ENCODE measurements at places on chromosomes 12 and 14.

- DNase-seq = no peak
Observed at GRCh38 chr14:67442139-67442906, 30.4 kb upstream of the PLEK2 start.

- DNase-seq = no peak
Observed at GRCh38 chr12:15603474-15604085, 185.6 kb downstream of the EPS8 start.

DNA sequence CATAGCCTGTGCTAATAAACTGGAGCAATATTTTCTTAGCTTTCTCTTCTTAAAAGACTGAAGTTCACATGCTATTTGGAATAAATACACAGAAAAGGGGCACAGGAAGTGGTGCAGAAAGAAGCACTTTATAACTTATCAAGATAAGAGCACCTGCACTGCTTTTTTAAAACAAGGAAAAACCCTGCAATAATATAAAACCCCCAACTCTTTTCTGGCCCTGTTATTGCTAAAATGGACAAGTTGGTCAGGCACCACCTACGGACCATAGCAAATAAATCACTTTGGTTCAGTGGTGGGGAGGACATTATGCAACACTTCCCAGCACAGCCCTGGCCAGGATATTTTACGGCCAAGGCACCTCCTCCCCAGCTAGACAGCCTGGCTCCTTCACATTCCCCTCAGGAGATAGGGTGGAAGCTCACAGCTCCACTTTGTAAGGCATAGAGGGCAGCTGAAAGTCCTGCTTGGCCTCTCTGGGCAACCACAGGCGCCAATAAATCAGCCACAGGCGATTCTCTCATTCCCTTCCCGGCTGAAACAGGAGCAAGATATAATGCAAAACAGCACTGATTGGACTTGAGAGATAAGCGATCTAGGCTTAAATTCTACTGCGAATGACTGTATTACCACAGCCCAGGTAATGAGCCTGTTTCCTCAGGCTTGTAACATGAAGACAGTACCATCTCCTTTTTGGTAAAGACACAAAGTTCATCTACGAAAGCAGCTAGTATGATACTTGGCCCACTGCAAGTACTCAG lies 2.0 kb downstream of the ZBTB25 start:
- DNase-seq = peak; percentile 25

GRCh38 chr12:17159506-17160300 lies 553.7 kb upstream of the LMO3 start:
- DNase-seq = no peak

DNA sequence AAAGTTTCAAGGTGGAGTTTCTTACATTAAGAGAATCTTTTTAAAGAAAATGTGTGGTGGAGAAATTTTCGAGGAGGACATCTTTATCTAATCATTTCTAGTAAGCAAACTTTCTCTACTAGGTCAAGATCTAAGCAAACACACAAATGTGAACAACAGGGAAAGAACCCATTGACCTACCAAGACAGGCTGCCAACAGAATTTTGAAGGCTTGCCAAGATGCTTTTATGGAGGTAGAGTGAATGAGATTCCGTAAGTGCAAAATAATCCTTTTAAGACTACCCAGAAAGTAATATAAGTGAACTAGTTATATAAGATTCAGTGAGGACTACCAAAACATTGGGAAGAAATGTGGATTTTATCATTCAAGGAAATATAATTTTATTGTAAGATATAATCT lies 357.1 kb upstream of the PDE3A start:
- peak; percentile 25 for DNase-seq

- DNase-seq = no peak
Observed at GRCh38 chr12:102462386-102462785, 18.0 kb downstream of the IGF1 start.

- DNase-seq = no peak
Observed at GRCh38 chr12:39329018-39329417, 113.9 kb downstream of the KIF21A start.

GRCh38 chr12:47995981-47996401 lies 8.3 kb downstream of the COL2A1 start:
- no peak for DNase-seq

DNA sequence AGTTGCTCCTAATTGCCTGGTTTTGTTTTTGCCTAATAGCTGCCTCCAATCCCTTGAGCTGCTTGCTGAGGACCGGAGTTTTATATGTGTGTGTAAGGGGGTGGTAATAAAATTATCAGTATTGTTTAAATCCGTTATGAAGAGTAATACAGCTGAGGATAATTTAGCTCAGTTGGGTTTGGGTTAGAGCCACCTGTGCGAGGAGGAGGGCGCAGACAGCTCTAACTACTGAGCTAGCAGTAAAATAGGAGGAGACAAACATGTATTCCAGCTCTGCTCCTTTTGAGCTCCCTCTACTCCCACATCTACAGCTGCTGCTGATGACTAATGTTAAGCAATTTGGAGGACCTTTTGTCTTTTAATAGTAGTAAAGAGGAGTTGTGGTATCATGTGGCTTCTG lies 61.5 kb downstream of the SPATS2 start:
- DNase-seq = no peak

- no peak for DNase-seq
Observed at GRCh38 chr14:100011628-100012325, 53.4 kb upstream of the EVL start.

DNA sequence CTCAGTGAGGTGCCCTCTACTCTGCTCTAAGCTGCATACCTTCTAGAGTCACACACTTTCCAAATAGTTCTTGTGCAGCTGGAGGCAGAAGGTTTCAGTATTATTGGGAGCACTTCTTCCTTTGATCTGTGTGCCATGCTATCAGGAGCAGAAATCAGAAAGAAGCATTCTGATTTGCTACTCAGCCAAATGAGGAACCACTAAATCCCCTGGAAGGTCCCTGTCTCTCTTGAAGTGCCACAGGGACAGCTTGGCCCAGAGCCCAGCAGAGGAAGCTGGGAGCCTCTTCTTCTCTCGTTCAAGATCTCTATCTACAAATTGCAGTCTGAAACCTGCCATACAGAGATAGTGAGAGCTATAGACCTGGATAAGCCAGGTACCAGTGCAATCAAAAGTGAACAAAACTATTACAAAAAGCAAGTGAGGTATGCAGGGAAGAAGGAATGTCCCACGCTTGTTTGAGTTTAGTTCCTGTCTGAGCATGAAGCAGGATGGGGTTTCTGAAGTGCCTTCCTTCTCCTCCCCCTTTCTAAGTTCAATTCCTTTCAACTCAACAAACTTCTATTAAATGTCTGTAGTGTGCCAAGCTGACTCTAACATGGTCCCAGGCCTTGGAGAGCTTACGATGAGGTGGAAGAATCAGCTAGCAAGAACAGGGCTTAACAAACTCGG lies 100.9 kb upstream of the PARP11 start:
- DNase-seq = no peak

- DNase-seq = no peak
Observed at GRCh38 chr12:106446419-106447092, 89.0 kb downstream of the POLR3B start.

DNA sequence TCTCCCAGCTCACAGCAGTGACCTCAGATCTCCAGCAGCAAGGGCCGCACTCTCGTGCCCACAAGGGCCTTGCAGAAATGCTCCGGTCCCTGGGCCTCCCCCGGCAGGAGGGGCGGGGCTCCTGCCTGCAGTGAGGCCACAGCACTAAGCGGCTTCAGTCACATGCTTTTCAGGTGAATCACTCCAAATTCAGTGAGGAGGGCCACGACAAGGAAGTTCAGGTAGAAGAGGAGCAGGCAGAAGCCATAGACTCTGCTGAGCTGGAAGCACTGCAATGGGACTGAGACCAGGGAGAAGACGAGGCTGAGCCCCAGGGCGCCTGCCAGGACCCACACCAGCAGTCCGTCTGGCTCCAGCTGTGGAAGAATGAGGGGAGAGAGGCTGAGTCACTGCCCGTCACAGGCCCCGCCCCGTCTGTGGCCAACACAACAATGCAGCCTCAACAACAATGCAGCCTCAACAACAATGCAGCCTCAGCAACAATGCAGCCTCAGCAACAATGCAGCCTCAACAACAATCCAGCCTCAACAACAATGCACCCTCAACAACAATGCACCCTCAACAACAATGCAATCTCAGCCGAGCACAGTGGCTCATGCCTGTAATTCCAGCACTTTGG lies 35.2 kb downstream of the SLC8B1 start:
- DNase-seq = peak; percentile 59

DNA sequence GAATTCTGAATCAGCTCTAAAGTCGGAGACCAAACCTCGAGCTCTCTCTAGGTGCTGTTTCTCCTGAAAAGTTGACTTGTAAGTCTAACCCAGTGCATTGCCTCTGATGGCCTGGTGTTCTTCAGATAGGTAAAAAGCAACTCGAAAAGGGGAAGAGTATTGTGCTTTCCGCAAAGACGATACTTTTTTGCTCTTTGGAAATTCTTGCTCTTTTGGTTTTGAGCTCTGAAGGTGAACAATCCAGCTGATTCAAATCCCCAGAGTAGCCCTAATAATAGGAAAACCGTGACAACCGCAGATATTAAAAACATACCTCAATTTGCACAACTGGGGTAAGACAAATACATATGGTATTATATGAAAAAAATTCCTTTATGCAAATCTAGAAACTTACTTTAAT lies 447.4 kb downstream of the RAD51B start:
- no peak for DNase-seq

DNA sequence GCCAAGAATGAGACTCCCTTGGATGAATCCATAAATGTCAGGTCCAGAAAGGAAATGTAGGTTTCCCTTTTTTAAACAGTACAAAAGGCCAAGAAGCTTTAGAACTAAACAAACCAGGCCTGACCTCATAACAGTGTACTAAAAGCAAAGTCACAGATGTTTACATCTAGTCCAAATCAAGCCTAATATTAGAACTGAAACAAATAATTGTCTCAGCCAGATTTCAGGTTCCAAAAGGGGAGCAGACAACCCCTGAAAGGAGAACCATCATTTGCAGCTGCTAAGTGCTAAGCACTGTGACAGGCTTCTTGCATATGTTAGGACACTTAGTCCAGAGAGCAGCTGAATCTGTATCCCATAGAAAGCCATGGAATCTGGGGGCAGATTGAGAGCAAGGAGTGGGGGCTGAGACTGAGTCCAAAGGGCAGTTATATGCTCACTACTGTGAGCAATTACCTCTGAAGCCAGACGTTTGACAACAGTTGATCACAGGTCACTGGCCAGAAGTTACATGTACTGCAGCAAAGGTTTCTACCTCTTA lies 90.1 kb downstream of the STXBP6 start:
- DNase-seq = no peak

DNA sequence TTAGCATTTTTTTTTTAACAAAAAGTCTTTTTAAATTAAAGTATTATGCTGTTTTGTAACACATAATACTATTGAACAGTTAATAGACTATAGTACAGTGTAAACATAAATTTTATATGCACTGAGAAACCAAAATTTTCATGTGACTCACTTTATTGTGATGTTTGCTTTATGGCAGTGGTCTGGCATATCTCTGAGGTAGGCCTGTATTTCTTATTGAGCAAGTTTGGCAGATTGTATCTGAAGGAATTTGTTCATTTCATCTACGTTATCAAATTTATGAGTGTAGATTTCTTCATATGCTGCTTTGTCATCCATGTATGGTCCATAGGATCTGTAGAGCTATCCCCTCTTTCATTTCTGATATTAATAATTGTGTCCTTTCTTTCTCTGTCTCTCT lies 78.8 kb upstream of the PDE3A start:
- no peak for DNase-seq

GRCh38 chr14:51020024-51020710 lies 74.7 kb downstream of the TRIM9 start:
- DNase-seq = no peak

GRCh38 chr12:43805149-43805859 lies 813 bp downstream of the TWF1 start:
- DNase-seq = no peak

GRCh38 chr12:91001306-91001705 lies 3.5 kb downstream of the EPYC start:
- DNase-seq = no peak

GRCh38 chr12:103475073-103475472 lies 20.7 kb downstream of the C12orf42 start:
- DNase-seq = no peak
